ENCODE measurements at places on chromosomes 1 and 21.

GRCh38 chr1:91501971-91502671, 1.5 kb downstream of the CDC7 start:
- DNase-seq: no peak

GRCh38 chr1:208265122-208265469, 20.9 kb upstream of the PLXNA2 start:
- DNase-seq: no peak

GRCh38 chr1:234899041-234899729, 229.5 kb downstream of the TOMM20 start:
- DNase-seq: no peak

- no peak for DNase-seq
Measured at GRCh38 chr1:9835758-9836631, 12.2 kb upstream of the CLSTN1 start.

DNA sequence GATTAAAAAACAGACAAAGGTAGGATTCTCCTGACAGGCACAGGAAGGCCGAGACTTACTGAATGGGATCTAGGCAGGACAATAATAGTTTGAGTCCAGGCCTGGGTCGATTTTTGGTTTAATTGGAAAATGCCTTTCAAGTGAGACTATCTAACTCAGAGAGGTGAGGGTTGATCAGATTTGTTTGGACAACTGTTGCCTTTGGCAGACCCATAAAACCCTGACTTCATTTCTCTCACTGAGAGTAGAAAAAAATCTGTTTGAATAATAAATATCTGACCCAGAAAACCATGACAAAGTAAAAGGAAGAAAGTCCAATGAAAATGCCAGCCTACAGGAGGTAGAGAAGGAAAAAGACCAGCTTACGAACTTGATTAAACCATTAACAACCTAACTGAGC, 12.3 kb upstream of the SLC30A10 start:
- no peak for DNase-seq

DNA sequence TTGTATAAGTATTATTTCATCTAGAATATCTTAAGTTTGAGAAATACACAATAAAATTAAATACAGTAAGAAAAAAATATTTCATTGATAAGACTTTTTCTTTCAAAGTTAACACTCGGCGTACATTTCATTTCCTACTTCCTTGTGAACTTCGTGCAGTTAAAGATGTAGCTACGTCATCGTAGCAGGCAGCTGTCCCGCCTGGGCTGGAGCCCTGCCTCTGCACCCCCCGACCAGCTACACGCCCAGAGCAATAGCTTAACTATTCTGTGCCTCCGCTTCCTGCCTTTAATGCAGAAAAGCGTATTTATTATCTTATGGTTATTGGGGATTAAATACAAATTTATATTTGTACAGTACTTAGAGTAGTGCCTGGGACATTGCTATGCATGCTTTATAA, 53.5 kb downstream of the CLSTN1 start:
- no peak for DNase-seq

- DNase-seq: no peak
Measured at GRCh38 chr1:157542676-157543075, 9.6 kb downstream of the FCRL5 start.

GRCh38 chr1:162319493-162320175, 57.0 kb downstream of the SPATA46 start:
- no peak for DNase-seq

DNA sequence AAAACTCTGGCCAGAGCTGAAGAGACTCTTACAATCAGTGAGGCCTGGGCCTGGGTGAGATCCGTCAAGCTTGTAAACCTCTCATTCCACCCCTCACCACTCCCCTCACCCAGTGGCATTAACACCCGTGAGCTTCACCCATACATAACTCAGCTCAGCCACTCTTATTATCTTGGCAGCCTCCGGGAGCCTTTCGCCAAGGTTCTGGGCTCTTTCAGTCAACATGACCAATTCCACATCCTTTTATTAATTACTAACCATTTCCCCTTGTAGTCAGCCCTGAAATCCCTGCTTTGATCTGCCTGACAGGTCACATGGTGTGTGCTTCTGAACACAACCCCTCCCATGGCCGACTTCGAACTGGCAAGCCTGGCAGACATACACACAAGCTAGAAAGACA, 134.8 kb downstream of the SETD4 start:
- DNase-seq: peak; percentile 40

GRCh38 chr21:32539378-32539777, 45.9 kb downstream of the TCP10L start:
- DNase-seq: no peak

GRCh38 chr1:234911787-234912186, 216.8 kb downstream of the TOMM20 start:
- DNase-seq: no peak

DNA sequence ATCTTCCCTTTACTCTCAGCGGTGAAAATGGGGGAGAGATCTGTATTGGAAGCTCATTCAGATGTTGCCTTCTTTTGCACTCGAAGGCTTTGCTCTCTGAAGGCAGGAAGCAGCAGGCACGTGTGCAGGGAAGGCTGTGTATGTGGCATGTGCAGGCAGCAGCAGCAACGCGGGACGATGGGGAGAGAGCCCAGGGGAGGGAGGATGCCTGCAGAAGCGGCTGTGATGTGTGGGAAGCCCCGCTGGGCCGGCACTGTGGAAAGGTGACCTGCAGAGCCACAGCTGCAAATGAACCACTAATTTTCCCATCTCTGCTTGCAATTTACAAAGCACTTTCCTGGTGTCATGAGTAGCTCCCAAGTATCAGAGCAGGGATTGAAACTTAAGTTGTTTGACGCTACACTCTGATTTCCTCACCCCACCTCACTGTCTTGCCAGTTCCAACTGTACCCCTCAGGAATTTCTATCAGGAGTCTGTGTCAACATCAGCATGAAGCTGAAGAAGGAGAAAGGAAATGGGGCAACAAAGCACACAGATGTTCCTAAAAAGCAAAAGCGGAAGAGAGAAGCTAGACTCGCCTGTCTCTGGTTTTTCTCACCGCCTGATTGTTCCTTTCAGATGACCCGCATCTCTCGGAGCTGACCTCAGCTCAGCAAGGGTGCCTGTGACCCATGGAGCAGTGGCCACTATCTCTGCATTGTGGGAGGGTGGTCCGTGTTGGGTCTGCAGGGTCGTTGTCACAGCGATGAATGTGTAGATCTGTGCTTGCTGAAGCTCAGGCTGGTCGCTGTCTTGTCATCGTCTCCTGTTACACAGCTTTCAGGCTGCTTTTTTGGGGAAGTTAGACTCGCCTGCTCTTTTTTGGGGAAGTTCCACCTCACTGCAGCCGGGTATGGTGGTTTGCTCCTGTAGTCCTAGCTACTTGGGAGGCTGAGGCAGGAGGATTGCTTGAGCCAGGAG, 156.1 kb downstream of the KIF26B start:
- DNase-seq: peak; percentile 17

- DNase-seq: no peak
Measured at GRCh38 chr1:222275001-222275728, 272.7 kb downstream of the HHIPL2 start.

DNA sequence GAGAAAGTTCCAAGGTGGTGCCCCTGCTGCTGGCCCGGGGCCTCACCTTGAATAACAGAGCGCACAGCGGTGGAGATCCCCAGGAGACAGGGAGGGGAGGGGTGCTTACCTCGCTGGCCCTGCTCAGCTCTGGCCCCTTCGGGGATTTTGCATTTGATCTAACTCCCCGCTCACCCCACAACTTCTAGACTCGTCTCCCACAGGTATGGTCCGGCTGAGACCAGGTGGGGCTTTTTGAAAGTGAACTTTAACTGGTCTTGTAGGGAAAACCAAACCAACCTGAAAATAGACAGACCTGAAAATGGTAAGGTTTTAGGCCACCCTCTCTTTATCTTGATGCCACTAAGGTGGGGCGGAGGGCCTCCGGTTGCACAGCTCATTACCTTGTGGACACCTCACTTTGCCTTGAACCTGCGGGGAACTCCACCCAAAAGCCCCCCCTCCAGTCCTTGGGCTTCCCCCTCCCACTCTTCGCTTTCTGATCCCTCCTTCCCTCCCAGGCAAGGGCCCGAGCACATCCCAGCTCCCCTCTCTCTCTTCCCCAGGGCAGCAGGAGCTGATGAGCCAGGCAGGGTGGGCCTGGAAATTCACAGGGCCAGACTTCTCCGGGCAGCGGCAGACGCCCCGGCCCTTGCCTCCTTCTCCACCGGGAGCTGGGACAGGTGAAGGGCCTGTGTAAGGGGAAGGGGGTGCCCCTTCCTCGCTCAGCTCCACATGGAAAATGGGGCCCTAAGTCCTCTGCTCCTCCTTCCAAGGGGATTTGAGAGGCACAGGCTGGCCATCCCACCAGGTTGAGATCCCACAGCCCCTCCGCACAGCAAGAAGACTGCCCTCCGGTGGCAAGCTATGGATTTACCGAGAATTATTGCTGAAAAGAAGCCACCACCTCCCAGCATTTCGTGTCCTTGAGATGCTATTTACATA, 16.1 kb downstream of the TNFRSF8 start:
- peak; percentile 73 for DNase-seq

DNA sequence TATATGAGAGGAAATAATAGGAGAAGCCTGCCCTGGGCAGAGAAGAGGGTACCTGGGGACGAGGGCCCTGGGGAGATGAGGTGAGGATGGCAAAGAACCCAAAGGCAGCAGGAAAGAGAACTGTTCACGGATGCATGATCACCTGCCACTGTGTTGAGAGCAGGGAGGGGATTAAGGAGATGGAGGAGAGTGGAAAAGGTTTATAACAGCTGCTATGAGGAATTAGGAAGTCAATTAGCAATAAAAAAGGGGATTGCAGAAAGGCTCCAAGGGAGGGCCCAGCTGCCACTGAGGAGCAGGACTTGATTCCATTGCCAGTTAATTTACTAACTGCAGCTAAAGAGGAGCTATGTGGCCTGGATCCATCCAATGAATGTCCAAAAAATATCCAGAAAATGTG, 61.1 kb downstream of the GFI1 start:
- no peak for DNase-seq

GRCh38 chr1:201556841-201557571, 18.1 kb downstream of the NAV1 start:
- DNase-seq: no peak

DNA sequence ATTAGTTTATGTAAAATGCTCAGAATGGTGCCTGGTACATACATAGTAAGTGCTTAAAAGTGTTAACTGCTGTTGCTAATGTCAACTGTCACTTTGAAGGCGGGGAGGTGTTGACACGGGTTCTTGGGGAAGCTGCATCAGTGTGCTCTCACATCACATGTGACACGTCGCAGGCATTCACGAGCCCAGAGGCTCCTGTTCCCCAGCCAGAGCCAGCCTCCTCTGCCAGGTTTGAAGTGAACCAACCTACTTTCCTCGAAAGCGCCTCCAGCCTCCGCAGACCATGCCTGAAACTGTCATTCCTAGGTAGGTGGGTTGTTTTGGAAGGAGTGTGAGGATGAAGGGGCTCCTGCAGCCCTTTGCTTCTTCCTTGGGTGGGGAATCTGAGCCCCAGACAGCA, 13.8 kb downstream of the GALNT2 start:
- no peak for DNase-seq

- DNase-seq: no peak
Measured at GRCh38 chr1:7068552-7068951, 283.3 kb downstream of the CAMTA1 start.

DNA sequence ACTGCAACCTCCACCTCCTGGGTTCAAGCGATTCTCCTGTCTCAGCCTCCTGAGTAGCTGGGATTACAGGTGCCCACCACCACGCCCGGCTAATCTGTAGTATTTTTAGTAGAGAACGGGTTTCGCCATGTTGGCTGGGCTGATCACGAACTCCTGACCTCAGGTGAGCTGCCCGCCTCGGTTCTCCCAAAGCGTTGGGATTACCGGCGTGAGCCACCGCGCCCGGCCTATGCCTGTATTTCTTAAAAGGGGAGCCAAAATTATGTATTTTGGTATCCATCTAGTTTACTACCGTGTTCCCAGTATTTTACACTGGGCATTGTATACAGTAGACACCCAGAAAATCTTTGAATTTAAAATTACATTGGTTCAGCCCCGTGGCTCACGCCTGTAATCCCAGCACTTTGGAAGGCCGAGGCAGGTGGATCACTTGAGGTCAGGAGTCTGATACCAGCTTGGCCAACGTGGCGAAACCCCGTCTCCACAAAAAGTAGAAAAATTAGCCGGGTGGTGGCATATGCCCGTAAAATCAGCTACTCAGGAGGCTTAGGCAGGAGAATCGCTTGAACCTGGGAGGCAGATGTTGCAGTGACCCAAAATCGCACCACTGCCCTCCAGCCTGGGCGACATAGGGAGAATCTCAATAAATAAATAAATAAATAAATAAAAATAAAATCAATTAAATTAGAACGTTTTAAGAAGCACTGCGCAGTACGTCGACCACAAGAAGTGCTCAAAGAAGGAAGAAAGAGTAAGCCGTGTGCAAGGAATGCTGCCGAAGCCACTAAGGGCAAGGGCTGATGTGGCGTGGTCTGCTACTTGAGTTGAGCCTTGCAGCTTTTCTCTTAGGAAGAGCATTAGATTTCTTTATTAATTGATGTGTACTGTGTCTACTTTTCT, 1.5 kb upstream of the THRAP3 start:
- DNase-seq: no peak

DNA sequence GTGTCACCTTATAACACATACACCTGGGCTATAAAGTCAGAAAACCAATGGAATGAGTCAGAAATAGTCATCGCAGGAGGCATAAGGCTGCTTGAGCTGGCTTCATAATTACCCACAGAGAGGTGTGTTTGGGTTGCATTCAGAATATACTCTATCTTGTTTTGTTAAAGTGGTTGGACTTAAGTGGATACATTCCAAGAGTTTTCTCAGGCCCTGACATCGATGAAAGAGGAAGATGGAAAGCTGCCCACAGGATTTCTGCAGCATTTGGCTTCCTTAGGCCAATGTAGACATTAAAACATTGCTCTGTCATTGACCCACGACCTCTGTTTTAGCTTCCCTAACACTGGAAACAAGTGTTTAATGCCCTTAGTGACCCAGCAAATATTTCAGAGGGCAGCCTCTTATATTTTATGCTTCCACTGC, 18.6 kb upstream of the BCL10 start:
- no peak for DNase-seq

- no peak for DNase-seq
Measured at GRCh38 chr1:231421546-231421970, 529 bp downstream of the EGLN1 start.

DNA sequence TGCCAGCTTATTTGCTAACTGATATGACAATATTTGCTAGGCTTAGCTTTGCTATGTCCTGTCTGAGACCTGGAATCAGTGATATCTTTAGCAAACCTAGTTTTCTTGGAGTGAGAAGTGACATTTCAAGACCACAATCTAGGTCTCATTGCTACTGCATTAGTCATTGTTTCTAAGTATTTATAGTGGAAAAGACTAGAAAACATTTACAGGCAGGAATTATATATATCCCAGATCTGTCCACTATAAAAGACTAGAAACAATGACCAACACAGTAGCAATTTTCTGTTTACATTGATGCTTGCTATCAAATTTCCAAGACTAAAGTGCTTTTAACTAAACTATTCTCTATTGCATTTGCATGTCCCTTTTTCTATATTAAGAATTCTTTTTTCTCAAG, 5.0 kb upstream of the RGS18 start:
- DNase-seq: no peak
